ENCODE measurements at places on chromosomes 4 and X.

DNA sequence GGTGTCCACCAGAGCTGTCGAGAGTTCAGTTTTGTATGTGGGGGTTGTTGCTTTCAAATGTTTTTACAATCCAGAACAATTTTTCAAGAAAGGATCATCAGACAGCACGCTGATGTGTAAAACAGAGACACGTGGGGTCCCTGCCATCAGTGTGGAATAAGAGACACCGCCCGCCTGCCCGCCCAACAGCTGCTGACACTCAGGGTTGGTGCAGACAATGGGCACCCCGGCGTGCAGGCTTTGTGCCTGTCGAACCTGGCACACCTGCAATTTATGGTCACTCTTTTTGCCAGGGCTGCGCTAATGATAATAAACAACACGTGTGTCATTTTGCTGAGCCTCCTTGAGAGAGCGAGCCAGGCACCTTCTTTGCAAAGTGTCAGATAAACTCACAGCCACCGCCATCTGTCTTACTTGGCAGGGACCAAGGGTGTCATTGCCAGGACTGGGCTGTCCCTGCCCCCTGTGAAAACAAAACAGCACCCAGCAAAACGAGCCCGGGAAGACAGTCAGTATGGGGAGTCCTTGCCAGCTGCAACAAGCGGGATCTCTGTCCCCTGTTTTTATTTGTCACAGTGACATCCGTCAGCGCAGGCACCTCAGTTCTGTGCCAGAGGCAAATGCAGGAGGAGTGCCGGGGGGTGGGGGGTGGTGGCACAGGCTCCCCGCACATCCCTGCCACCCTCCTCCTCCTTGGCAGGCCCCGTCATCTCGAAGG is 69.1 kb downstream of the PSAPL1 start:
- no peak for DNase-seq

- DNase-seq: no peak
These were observed 242.4 kb downstream of the FRAS1 start for GRCh38 chr4:78299565-78299972.

DNA sequence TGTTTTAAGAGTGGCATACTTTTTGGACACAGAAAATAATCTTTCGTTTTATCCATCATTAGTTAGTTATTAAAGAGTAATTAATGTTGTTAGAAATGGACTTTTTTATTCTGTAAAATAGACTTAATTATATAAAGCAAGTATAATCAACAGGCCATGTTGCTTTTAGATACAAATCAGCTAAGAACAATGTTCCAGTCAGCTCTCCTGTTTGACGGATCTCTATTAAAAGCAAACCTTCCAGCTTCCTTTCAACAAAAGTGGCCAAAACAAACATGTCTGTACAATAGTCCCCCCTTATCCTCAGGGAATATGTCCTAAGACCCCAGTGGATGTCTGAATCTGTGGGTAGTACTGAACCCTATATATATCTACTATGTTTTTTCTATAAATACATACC is 4.9 kb upstream of the SLC10A4 start:
- DNase-seq: no peak

- no peak for DNase-seq
These were observed 36.3 kb downstream of the ING2 start for GRCh38 chr4:183541010-183541751.

- DNase-seq: no peak
These were observed 12.4 kb downstream of the DDIT4L start for GRCh38 chr4:100177855-100178254.

DNA sequence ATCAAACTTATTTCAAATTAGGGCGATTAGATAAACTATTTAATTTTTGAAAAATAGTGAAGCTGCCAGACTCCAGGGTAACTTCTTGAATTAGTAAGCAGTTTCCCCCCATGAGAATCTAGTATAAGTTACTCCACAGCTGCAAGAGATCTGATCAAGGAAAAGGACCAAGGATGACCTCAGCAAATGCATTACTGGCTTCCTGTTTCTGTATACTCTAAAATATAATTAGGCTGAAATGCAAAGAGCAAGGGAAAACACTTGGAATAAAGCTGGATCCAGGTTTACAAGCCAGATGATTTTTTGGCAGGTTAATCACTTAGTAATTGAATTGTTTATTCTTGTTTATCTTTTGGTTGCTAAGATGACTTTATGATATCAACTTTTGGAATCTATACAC is 13.4 kb upstream of the P2RY10 start:
- no peak for DNase-seq

DNA sequence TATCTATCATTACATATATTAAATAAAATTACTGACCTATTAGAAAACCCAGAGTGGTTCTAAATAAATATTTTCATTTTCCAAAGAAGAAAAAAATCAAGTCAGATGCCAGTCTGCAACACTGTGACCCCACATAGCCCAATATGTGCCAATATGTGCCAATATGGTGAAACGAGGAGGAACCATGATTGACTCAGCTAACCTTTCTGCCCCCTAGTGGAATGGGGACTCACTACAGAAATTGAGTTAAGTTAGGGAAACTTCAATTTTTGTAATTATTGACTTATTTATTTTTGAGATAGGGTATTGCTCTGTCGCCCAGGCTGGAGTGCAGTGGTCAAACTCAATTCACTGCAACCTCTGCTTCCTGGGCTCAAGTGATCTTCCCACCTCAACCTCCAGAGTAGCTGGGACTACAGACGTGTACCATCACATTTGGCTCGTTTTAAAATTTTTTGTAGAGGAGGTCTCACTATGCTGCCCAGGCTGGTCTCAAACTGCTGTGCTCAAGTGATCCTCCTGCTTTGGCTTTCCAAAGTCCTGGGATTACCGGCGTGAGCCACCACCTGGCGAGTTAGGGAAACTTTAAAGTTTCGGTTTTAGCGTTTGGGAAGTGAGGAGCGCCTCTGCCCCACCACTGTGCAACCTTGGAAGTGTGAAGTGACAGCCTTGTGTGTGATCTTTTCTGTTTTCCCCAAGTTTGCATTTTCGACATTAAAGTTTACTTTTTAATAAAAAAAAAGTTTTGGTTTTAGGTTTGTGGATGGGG is 116.8 kb upstream of the SHISA3 start:
- peak; percentile 56 for DNase-seq

GRCh38 chr4:20487446-20487845 is 212.8 kb upstream of the PACRGL start:
- DNase-seq: no peak

DNA sequence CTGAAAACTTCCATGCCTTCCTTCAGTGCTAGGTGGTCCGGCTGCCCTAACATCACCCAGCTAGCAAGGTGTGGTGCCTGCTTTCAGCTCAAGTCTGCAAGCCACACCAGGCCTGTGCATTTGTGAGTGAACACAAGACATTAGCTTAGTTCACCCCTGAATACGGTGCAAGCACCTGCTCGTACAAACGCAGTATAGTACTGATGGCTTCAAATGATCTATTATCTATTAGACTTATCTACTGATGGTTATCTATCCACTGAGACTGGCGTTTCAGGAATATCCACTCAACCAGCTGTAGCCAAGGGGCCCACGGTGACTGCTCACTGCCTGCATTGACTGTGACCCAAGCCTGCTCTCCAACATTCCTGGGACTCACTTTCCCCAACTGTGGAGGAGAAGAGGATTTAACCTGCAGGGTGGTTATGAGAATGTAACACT is 155.9 kb downstream of the SHOX start:
- DNase-seq: no peak

GRCh38 chrX:24979081-24979480 is 36.7 kb downstream of the ARX start:
- no peak for DNase-seq

GRCh38 chr4:29423836-29424721 is 1296.1 kb upstream of the PCDH7 start:
- no peak for DNase-seq

- DNase-seq: no peak
These were observed 504.2 kb upstream of the IGFBP7 start for GRCh38 chr4:57614257-57614932.

DNA sequence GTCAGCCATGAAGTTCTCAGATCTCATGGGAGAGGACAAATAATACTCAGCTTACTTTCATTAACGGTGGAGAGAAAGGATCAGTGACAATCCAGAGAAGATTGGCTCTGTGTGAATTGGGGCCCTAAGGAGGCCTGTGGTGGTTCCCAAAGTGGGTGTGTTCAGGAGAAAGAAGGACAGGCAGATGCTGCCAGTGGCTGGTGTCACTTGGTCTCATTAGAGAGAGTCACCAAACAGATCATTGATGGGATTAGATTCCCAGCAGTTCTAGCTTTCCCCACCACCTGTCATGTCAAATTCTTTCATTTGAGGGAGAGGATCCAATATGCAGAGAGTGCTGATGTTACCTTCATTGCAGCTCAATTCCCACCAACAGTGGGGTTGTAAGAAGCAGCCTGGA is 8.0 kb downstream of the SMPX start:
- DNase-seq: no peak

GRCh38 chrX:136473663-136474062 is 14.1 kb upstream of the BRS3 start:
- no peak for DNase-seq

GRCh38 chrX:141924293-141924692 is 20.6 kb downstream of the MAGEC1 start:
- DNase-seq: no peak

DNA sequence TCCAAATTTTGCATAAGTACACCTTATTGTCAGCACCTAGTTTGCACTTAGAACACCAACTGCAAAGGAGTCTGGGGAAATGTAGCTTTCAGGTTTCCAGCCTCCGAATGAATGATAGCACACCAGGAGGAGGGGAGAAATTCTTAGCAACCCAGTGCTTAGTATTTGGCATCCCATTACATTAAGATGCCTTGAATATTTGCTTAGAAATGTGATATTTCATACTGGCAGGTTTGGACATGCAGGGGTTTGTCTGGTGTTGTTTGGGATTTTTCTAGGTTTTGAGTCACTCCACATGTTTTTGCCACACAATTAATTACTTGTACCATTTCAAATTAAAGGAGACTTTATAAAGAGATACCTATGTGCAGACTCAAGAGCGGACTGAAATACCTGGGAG is 60.3 kb upstream of the CAMK2D start:
- no peak for DNase-seq

- no peak for DNase-seq
These were observed 14.1 kb upstream of the TCEANC start for GRCh38 chrX:13638826-13639225.

- no peak for DNase-seq
These were observed 3.4 kb downstream of the NKRF start for GRCh38 chrX:119602701-119603255.
